AG09319 (cell line): ENCODE measurements at places on chromosomes 16 and 17.

DNA sequence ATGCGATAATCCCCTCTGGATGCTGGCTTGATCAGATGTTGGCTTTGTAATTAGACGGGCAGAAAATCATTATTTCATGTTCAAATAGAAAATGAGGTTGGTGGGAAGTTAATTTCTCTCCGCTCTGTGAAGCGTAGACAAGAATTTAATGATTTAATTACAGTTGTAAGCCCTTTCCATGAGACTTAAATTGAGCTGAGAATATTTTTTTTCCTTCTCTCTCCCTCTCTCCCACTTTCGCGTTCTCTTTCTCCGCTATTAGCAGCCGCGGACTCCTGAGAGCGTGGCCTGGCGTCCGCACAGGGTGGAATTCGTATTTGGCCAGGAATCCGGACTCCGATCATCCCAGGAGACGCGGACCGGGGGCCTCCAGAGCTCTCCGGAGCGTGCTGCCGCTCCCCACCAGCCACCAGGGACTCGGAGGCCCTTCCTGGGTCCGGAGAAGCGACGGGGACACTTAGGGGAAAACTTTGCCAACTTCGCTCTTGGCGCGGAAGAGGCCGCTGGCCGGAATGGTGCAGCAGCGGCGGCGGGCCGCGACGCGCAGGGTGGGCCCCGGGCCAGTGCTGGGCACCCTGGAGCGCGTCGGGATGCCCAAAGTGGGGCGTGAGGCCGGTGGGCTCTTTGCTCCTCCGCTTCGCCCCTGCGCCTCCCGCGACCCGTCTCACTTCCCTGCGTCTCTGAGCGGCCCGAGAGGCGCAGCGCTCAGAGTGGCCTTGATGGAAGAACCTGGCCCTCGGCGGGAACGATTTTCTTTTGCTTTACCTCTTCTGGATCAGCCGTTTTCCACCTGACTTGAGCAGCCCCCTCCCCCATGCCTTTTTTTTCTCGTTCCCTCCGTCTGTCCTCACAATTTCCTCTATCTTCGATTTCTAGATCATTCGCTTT lies 3.6 kb upstream of the IRX3 start:
- no peak for DNase-seq

GRCh38 chr16:30556125-30556473 lies 2.1 kb downstream of the ZNF764 start:
- no peak for DNase-seq

DNA sequence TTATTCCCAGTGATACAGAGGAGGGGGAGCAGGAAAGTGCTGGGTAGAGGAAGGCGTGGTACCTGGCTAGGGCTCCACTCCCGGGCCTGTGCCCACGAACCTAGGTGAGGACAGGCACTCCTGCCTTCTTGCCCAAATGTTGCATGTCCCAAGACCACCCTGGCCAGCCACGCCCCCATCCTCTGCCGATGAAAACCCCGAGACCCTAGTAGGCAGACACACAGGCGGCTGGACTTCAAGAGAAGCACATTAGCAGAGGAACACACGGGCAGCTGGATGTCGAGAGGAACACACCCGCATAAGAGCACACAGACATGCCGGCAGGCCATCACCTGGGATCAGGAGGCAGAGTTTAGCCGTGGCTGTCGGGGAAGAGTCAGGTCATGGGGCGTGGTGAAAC lies 1386.5 kb upstream of the GOT2 start:
- DNase-seq = no peak

DNA sequence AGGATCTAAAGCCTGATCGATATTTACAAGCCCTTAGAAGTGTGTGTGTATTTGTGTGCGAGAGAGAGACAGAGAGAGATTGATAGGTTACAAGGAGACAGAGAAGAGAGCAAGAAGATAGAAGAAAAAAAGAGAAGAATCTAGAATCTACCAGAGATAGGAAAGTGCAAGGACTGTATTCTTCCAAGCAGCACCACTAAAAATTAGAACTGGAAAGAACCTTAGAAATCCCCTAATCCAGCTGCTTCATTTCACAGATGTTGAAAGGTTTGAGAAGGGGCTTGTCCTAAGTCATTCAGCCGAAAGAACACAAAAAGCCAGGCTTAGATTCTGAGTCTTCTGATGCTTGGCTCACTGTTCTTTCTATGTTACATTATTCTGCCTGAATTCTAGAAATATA lies 92.2 kb downstream of the HS3ST3A1 start:
- no peak for DNase-seq

DNA sequence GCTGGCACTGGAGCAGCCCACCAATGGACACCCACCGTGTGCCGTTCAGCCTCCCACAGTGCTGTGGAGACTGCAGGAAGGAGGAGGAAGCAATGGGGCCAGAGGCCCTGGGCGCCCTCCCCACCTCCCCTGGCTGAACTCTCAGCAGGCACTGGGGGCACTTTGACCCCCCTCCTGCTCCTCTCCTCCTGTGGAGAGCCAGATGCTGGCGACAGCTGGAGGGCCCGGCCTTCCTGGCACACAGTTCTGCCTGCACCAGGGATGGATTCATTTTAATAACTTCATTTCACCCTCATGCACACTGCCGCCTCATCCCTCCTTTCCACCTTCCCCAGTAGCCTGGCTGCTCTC lies 6.0 kb downstream of the NXPH3 start:
- no peak for DNase-seq

DNA sequence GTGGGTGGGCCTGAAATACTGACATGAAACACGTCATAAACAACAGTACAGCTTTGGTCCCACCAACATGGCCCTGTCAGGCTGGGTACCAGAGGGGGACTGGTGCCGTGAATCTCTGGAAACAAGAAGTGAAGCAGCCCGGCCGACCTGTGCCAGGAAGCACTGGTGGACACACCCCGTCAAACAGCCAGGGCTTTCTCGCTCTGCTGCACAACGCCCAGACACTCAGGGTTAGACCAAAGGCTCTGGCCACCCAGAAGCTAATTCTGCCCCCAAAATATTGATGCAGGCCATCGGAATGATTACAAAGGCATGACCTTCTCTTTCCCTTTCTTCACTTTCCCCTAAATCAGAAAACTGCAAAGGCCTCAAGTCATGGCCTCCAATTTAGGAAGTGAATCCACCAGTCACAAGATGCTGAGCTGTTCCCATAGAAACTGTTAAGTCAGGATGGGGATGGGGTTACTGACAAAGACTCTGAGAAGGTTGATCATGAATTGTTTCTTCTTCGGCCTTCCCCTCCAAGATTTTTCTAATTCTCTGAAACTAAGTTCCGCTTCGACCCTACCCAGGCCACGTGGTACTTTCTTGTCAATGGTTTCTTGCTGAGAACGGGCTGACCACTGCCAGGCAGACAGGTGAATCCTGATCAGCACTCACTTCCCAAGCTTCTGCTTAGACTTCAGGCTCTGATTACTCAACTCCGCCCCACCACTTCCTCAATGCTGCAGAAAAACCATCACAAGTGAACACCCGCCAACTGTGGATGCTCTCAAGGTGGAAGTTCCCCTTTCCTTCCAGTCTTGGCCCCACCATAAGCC lies 6.7 kb downstream of the PITPNA start:
- no peak for DNase-seq

- no peak for DNase-seq
Measured at GRCh38 chr17:27481327-27481726, 25.1 kb downstream of the KSR1 start.

- DNase-seq = no peak
Measured at GRCh38 chr17:57832314-57833178, 17.3 kb downstream of the MRPS23 start.

GRCh38 chr16:9837481-9837880 lies 344.7 kb downstream of the GRIN2A start:
- DNase-seq = no peak

- peak; percentile 53 for DNase-seq
Measured at GRCh38 chr17:69047368-69048263, 13.1 kb downstream of the ABCA9 start.

GRCh38 chr17:46038414-46038813 lies 39.4 kb downstream of the STH start:
- DNase-seq = no peak

DNA sequence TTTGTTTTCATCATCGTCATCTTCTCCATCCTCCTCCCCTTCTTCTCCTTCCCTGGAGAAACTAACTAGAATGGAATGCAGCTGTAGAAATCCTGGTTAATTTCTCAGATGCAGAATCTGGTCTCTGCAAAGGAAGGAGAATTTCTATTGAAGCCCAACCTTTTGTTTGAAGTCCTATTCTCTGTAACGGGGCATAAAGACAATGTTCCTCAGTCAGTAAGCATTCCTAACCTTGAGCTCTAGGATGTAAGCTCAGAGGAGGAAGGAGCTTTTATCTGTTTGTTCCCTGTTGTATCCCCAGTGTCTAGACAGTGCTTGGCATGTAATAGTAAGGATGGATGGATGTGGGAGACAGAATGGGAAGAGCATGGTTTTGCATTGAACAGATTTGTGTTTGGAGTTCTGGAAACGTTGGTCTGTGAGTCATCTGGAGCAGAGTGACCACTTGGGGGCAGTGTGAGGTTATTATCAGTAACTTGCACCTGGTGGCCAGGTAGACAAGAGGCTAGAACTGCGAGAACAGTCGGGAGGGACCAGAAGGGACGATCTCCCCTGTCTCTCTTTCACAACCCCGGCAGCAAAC lies 363.7 kb downstream of the SNX29 start:
- no peak for DNase-seq

GRCh38 chr17:63946440-63947363 lies 14.6 kb upstream of the CD79B start:
- no peak for DNase-seq

DNA sequence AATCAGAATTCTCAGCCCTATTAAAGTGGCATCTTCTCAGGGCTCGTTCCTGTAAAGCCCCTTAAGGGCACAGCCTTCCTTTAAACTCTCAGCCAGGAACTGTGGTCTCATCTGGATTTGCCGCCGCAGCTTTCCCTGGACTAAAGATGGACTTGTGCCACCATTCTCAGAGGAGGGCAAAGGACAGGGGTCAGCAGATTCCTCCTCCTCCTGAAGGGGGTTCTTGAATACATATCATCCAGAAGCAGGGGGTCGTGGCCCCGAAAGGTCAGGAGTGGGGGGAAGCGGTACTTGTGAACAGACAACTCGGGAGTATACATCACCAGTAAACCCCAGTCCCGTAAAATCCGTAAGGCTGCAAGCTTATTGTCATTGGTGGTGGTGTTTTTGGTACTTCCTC lies 174.8 kb downstream of the RPTOR start:
- DNase-seq = no peak

- DNase-seq = no peak
Measured at GRCh38 chr17:60392845-60393702, 1.1 kb upstream of the USP32 start.

GRCh38 chr16:591892-592517 lies 2.1 kb downstream of the RAB40C start:
- DNase-seq = no peak

- DNase-seq = no peak
Measured at GRCh38 chr17:49830605-49831004, 17.3 kb downstream of the TAC4 start.

DNA sequence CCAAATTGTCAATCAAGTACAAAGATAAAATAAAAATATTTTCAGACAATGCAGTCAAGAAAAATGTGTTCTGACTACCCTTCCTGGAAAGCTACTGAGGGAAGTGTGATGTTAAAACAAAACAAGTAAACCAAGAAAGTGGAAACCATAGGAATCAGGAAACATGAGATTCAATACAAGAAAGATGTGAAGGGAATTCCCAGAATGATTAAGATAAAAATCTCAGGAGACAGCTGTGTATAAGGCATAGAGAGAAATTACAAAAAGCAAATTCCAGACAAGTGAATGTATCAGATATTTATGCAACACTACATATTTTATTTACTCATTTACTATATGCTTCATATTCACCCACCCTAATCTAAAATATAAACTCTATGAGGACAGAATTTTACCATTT lies 32.2 kb downstream of the TRIM37 start:
- peak; percentile 22 for DNase-seq

- DNase-seq = no peak
Measured at GRCh38 chr17:5770441-5771270, 186.3 kb upstream of the NLRP1 start.

GRCh38 chr17:6700948-6701307 lies 12.2 kb downstream of the SLC13A5 start:
- no peak for DNase-seq

- DNase-seq = no peak
Measured at GRCh38 chr17:47266782-47267181, 13.2 kb downstream of the ITGB3 start.

DNA sequence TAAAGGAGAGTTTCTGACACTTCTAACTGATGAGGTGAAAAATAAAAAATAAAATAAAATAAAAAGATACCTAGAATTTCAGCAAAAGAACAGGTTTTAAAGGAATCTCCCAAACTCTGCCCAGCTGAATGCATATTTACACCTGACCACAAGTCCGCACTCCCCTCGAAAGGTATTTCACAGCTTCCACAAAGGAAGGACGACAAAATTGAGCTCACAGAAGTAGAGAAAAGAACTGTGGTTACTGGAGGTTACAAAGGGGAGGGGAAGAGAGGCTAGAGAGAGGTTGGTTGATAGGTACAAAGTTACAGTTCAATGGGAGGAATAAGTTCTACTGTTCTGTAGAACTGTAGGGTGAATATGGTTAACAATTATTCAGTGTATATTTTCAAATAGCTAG lies 5.0 kb downstream of the LITAF start:
- DNase-seq = no peak

- DNase-seq = no peak
Measured at GRCh38 chr16:1257561-1258224, 1.8 kb downstream of the TPSD1 start.
